D721Med (cell line): ENCODE measurements at places on chromosomes 3 and 15.

- no peak for DNase-seq
These were observed 127.6 kb upstream of the UBE2E2 start for GRCh38 chr3:23075496-23075895.

GRCh38 chr3:125416235-125416634 lies 41.1 kb upstream of the ZNF148 start:
- no peak for DNase-seq

GRCh38 chr3:160185751-160186150 lies 39.5 kb upstream of the C3orf80 start:
- DNase-seq = no peak

DNA sequence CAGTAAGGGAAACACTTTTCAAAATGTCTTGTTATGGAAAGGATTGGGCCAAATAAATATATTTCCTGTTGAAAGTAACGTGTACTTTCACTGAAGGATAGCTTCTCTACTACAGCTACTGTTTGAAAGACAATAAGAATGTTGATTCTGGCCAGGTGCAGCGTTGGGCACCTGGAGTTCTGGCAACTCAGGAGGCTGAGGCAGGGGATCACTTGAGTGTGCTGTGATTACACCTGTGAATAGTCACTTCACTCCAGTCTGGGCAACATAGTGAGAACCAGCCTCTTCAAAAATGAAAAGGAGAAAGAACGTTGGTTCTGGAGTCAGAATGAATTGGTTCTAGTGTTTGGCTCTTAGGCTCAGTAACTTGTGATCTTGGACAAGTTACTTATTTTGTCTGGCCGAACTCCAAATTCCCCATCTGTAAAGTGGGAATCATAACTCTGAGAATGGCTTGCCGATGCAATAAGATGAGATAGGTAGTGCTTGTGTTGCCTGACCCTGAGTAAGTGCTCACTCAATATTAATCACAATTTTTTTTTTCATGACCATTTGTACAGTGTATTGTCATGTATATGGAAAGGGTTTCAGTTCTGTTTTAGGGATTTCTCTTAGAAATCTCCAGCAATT lies 310.8 kb downstream of the PTPRG start:
- no peak for DNase-seq

- no peak for DNase-seq
These were observed 22.5 kb upstream of the MB21D2 start for GRCh38 chr3:192940129-192940528.
